ENCODE measurements at places on chromosomes 1 and 21.

DNA sequence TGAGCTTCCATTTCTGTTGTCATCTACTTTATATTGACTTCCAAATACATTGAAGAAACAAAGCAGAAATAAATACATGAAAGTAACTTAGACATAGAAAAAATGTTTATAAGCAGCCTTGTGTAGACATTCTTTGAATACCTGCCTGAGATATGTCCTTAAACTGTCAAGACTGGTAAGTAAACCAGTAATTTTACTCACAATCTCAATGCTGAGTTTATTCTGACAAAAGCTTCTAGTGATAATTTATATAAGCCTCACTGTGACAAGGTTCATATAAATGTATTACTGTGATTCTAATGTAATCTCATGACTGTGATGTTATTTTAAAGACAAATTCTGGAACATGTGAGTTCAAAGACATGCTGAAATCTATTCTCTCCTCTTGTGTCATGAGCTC is 516.7 kb upstream of the B3GALT2 start:
- no peak for DNase-seq

DNA sequence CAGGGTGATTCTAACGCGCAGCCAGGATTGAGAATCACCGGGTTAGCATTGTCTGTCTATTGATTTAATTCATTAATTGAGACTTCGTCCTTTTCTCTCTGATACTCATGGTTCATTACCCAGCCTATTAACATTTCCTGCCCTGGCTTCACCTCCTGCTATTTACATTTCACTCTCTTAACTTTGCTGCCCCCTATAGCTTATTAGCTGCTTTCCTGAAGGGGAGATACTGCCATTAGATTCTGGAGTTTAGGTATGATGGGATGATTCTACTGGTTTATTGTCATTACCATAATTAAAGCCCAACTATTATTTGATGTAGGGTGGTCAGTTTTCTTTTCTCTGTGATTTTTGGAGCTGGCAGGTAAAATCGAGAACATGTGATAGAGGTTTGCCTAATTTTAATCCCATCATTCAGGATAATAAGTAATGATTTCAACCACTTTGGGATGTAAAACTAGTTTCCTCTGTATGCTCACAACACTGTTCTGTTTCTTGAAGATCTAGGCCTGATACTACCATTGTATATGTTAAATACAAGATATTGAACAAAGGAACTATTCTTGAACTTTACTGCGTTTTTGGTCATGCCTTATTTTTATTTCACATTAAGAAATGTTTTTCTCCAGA is 6.4 kb downstream of the PPP2R5A start:
- peak; percentile 71 for DNase-seq

DNA sequence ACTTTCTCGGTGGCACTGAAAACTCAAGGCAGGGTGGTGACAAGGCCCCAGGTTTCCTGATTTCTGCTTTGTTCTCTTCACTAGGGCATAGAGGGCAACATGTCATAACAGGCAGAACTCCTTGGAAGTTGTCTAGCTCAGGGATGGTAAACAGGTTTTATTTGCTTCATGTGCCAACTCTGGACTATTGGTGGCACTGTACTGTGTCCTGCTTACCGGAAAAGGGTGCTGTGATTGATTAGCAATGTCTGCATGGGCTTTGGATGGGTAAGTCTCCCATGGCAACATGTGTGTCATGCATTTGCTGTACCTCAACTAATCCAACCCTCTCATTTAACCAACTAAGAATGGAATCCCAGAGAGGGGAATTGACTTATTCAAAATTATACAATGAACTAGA is 70.7 kb upstream of the USP24 start:
- peak; percentile 0 for DNase-seq

DNA sequence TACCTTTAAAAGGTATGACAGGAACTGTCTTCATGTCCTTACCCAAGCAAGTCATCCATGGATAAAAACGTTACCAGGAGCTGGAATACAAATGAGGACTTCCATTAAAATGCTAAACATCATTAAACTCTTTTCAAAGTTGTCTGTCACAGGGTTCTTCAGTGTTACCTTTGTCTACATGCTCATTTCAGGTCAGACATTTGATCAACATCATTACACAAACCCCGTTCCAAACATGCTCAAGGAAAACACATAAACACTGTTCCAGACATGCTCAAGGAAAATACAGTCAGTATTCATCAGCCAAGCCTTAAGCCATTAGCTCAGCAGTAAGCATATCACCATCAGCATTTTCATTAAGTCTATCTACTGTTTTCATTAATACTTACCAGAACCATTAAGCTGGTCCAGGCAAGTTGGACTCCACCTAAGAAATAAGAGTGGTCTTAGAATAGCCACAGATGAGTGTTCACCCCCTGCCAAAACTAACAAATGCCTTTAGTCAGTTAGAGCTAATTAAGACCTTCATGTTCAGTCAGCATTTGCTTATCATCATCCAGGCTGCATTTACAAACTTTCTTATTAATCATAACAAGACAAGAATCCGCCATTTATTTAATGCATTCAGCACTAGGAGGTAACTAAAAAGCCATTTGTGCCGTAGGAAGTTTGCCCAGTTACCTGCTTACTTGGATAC is 2.2 kb downstream of the GAS5 start:
- no peak for DNase-seq

DNA sequence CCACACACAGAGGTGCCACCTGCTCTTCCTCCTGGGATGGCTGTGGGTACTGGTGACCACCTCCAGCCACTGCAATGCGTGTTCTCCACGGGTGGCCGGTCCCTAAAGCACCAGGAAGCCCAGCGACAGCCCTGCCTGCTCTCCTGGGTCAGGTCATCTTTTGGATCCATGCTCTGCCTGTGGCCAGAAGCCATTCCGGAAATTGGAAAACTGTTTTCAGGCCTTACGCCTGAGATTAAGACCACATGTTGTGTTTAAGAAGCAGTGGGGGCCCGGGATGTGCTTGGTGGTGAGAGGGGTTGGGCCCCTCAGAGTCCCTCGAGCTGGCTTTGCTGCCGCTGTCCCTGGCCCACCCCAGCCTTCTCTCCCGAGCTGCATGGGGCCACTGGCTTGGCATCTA is 150.8 kb downstream of the PEX14 start:
- no peak for DNase-seq

DNA sequence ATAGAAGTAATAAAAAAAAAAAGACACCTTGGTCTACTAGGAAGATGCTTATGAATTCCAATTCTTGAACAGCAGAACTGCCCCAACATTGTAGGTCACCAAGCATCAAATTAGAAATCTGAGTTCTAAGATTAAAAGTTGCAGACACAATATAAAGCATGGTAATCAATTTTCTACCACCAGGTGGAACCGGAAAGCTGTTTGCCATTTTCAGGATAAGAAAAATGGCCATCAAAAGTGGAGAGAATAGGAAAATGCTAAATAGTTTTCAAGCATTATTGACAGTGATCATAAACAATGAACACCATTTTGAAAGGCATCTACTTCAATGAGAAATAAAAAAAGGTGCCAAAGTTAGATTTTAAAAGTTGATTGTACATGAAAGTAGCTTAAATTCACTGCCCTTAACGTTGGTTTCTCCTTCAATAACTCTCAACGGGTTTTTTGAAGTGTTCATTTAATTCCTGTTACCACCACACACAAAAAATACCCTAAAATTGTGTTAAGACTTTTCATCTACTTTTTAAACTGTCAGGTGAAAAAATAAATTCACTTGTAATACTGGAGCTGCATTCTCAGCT is 252.9 kb downstream of the KCNT2 start:
- peak; percentile 12 for DNase-seq

DNA sequence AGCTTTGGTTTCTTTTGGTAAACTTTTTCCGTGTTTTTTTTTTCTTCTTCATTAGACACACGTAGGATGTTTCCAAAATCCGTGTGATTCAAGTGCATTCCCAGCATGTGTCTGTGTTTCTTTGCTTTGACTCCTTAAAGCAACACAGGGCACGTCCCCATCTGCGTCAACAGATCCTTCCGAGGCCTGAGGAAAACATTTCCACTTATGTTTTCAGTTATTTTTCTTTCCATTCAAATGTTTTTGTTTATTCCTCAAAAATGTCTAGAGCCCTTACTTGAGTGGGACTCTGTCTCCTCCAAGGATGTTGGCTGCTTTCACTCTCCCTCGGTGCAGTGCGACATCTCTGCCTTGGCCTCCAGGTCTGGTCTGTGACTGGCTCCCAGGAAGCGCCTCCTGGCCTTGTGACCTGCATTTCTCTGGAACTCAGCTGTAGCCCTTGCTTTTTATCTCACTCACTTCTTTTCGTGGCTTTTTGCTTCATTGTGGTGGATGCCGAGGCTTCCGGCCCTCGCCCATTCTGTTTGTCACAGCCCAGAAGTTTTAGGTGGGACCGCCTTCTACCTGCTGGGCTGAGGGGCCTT is 31.3 kb upstream of the SLC19A1 start:
- DNase-seq: no peak

DNA sequence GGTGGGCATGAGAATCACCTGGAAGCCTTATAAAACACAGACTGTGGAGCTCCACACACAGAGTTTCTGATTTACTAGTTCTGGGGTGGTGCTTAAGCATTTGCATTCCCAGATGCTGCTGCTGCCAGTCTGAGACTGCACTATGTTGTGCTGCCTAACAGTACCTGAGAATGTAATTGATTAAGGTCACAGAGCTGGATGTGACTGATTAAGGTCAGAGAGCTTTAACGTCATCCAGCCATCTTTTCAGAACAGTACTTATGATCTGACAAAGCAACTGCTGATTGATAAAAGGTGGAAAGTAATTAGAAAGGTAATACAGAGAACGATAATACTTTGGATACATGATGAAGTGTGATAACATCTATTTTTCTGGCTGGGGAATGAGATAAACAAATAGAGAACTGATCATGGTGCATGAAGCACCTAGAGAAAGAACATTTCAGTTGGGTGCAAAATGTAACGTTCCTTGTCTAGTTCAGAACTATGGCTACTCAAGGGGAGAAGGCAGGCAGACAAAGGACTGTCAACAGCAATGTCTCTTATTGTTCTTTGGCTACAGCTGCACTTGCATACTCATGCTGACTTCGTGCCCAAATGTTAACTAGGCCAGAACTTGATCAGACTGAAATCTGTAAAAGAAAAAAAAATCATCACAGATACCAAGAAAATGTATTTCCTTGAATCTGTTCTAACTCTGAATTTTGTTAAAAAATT is 3.7 kb upstream of the UCK2 start:
- DNase-seq: no peak

DNA sequence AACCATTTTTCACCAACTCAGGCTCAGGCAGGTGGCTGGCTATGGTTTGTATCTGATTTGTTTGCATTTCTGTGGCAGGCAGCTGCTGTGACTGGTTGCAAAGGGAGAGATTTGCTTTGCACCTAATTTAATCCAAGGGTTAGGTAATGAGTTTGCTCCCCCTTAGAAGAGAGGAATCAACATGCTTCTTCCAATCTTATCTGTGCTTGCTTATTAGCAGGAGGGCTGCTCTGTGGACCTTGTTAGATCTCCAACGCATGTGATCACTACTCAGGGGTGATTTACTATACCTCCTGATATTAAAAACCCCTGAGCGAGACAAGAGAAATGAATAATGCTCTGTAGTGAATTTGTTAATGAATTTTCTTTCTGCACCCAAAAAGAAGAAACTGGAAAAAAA is 20.5 kb downstream of the OLFML3 start:
- DNase-seq: no peak

DNA sequence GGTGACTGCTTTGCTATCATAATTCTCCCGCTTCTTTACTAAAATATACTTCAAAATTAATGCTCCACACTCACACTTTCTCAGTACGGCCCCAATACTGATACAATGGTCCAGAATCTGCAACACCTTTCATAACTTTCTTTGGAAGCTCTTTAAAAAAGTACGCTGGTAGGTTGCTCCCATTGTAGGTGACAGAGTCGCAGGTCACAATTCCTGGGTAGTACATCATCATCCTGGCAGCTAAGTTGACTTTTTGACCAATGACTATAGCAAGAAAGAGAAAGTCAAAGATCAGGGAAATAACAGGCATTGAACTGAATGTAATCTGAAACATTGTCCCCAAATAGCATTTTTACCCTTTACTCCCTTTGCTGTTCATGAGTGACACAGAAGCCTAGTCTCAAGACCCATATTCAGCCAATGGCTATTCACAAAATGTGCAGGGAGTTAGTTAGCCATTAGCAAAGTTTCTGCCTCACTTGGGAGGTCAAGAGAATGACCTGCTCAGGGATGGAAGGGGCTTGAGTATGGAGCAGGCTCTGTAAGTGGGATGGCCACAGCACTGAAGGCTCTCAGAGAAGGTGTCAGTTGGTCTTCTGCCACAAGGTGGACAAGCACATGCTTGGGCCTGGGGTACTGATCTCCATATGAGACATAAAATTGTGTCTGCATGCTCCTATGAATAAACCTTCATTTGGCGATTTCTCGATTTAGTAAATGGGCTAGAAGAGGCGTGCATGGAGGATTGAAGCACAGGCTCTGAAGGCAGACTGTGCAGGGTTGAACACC is 35.4 kb downstream of the ADCY10 start:
- DNase-seq: no peak

DNA sequence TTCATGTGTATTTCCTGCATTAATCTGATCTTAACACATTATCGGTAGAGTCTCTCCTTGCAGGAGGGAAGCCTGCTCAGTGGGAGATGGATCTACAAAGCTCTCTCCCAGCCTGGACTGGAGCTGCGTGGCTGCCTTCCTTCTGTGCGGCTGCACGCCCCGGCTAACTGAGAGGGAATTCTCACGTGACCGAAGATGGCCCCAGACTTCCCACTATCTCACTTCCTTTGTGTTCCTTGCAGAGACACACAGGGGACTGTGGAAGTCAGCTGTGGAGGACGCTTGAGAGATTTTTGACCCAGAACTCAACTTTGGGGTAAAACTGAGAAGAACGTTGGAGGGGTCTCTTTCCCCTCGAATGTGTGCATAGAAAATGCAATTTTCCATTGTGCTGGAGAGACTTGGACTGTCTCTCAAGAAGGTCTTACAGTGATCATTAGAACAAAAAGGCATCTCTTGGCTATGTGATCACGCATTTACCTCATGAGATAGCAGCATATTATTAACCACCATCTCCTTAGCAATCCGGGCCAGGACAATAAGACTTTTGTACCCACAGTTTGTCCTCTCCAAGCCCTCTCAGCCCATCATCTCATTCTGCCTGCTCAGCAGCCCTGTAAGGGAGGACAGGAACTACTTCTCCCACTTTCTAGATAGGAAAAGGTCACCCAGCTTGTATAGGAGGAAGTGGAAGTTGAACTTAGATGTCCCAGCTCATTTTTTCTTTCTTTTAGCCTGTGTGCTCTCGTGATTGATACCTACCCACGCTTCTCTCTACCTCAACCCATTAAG is 49.3 kb upstream of the TARBP1 start:
- no peak for DNase-seq

- DNase-seq: no peak
These were observed 91.7 kb downstream of the PGBD5 start for GRCh38 chr1:230334447-230334837.

DNA sequence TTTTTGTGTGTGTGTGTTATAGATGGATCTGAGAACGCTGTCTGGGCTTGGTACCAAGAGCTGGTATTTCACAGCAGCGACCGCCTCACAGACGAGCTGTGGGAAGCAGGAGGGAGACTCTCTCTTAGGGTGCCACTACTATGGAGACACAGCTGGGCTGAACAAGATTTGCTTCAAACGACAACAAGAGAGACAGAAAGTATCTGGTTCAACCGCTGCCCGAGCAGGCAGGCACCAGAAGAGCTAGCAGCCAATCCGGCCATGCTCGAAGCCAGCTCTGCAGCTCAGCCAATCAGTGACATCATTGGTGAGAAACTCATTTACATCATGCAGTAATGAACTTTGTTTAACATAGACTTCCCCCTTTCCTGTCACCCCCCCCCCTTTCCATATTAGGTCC is 341.3 kb downstream of the USP25 start:
- DNase-seq: peak; percentile 12

All from COR-L47 (cell line).